Activated CD8-positive, alpha-beta memory T cell treated with anti-CD3 and anti-CD28 coated beads for 24 hours (primary cell): ENCODE measurements at places on chromosomes 6 and 20.

- no peak for DNase-seq
These were observed 21.2 kb upstream of the PYGB start for GRCh38 chr20:25226433-25227316.

- DNase-seq = no peak
These were observed 52.6 kb upstream of the SMIM29 start for GRCh38 chr6:34301408-34301807.

DNA sequence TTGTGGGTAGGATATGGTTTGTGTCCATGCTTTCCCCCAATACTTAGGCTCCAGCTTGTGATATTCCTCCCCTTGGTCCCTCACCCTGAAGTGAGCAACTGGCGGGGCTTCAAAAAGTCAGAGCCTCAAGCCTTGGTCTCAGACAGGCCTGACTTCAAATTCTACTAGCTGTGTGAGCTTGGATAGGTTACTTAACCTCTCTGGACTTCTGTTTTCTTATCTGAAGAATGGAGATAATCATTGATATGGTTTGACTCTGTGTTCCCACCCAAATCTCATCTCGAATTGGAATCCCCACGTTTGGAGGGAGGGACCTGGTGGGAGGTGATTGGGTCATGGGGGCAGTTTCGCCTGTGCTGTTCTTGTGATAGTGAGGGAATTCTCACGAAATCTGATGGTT is 94.9 kb upstream of the CD83 start:
- no peak for DNase-seq

DNA sequence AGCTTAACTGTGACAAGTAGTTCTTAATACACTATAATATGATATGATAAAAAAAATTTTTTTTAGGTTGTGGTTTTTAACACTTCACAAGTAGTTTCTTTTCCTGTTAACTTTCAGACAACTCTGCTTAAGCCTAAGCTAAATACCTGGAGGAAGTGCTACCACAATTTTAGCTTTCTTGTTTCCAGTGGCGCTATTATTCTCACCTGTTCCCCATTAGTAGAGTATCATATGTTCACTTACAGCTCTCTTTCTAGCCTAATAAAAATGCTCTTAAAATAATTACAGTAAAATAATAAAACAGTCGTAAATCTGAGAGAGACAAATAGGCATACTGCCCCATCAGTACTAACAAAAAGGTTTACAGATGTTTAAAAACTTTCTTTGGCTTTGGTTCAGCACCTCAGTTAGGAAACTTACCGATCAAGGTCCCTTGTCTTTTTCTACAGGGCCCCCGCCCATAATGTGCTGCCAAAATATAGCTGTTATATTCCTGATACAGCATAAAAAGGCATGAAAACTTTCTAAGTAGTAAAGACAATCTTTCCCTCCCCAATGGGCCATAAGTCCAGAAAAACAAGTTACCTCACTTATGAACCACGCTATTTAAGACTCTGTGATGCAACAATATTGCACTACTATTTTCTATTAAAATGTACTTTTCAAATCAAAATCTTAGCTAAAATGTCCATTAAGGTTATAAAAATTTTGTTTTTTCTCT is 57.9 kb downstream of the SESN1 start:
- no peak for DNase-seq

DNA sequence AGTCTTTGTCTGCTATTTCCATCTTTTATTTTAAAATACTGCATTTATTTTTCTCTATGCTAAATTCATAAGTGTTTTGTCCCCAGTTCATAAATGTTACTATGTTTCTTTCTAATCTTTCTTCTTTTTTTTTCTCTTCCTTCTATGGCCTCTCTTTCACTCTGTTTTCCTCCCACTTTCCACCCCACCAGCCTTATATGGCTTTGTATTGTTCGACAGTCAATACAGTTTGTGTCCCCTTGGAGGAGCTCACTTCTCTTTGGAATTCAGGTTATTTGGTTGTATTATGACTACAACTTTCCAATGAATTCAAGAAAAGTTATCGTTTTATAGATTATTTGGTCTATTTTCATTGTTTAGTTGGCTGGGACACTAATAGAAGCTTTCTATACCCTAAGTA is 393.5 kb downstream of the NKAIN2 start:
- no peak for DNase-seq

GRCh38 chr6:28757429-28758045 is 166.2 kb downstream of the TRIM27 start:
- DNase-seq = no peak

- DNase-seq = no peak
These were observed 76.1 kb upstream of the SLC4A11 start for GRCh38 chr20:3315136-3315535.

DNA sequence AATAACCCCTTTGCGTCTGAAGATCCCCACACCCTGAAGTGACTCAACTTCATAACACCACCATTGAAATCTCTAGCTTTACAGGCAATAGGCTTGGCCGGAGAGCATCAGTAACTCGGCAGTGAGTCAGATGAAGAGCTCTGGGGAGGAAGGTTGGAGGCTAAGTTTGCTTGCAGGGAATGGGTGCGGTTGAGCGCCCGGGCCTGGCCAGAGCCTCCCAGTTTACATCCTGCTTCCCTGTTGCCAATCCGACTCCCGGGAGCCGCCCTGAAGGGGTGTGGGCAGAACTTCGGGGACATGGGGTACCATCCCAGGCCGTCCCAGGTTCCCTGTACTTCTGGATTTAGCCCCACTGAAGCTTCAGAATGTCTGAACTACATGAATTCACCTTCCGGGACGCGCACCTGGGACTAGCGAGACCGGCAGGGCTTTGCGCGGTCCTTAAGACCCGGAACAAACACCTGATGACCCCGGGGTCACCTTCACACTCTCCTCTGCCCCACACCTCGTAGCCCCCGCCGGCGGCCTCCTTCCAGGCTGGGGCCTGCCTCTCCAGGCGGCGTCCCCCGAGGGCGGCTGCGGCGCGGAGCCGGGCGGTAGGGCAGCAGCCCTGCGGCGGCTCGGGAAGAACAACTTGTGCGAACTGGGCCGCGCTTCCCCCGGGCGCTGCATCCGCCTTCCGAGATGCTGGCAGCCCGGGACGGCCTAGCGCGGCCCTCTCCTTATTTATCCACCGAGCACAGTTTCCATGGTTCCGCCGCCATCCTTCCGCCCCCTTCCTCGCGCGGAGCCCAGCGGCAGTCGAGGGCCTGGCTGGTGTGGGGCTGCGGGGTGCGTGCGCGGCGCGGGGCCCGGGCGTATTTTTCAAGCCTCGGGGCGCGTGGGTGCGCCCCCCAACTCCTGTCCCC is 56.6 kb upstream of the RREB1 start:
- DNase-seq = peak; percentile 67

DNA sequence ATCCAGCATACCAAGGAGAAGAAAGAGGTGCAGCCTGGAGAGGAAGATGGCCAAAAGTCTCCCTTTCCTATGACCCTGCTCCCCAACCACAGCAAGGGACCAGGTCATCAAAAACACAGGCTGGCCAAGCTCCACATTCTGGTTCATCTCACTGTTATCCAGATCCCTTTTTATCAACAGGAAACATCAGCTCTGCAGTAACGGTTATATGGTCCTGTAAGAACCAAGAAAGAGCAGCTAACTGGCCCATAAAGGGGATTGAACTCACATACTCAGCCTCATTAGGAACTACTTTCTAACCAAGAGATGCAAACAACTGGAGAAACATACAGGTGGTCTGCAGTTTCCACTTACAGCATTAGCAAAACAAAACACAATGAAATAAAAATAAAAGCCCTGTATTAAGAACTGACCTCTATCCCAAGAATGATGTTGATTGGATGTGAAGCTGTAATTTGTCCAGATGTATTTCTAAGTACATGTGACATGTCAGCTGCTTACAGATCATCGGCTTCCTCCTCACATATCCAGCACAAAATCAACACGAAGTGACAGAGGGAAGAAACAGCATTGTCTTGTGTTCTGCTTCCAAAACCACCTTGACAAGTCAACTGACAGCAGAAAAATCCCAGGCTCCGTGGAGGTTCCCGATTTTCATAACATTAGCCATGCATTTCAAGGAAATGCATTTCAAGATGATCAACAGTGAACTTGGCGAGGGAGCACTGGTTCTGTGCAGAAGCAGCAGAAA is 557.2 kb upstream of the AGPAT4 start:
- no peak for DNase-seq

GRCh38 chr6:136593748-136594490 is 43.7 kb upstream of the MAP7 start:
- DNase-seq = peak; percentile 61

GRCh38 chr6:156809446-156810178 is 32.4 kb downstream of the ARID1B start:
- no peak for DNase-seq

- no peak for DNase-seq
These were observed 100.6 kb downstream of the DCDC2 start for GRCh38 chr6:24257282-24257681.

GRCh38 chr6:157661652-157662051 is 161.4 kb upstream of the SNX9 start:
- no peak for DNase-seq

DNA sequence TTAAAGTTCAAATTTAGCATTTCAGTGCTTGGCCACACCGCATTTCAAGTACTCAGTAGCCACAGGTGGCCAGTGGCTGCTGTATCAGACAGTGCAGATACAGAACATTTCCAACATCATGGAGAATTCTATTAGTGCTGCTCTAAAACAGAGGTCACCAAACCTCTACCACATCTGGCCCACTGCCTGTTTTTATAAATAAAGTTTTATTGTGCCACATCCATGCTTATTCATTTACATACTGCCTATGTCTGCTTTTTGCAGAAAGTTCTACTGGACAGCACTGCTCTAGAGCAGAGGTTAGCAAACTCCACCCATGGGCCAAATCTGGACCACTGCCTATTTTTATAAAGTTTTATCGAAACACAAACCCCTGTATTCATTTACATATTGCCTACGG is 3.7 kb upstream of the PTPRT start:
- DNase-seq = no peak

- DNase-seq = no peak
These were observed 114.9 kb upstream of the PTPN1 start for GRCh38 chr20:50395251-50395729.

DNA sequence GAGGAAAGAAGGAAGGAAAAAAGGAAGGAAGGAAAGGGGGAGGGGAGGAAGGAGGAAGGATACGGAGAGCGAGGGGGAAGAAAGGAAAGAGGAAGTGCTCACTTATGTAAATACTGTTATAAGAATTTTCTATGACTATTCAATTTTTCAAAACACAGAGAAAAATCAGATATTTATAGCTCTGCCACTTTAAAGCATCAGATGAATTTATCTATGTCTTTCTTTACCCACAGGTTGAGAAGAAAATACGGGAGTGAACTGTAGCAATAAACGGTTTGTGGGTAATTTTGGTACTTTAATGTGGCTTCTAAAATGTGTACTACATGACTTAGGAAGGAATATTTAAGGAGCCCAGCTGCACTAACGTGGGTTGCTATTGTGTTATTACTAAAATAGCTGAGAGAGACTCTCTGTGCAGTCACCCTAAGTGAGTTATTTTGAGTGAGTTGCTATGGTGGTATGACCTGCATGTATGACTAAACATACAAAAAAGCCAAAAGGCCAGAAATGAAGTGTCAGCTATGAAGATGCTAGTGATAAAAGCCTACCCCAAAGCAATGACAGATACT is 225.5 kb downstream of the SOD2 start:
- DNase-seq = no peak

- no peak for DNase-seq
These were observed 1.8 kb downstream of the GTPBP2 start for GRCh38 chr6:43627008-43627825.

GRCh38 chr20:44700306-44700705 is 14.9 kb upstream of the CCN5 start:
- DNase-seq = no peak

- no peak for DNase-seq
These were observed 12.0 kb upstream of the CCDC170 start for GRCh38 chr6:151481786-151482185.

- peak; percentile 62 for DNase-seq
These were observed 10.4 kb upstream of the VNN2 start for GRCh38 chr6:132768051-132768517.

GRCh38 chr6:36383606-36384005 is 3.9 kb downstream of the ETV7 start:
- no peak for DNase-seq

- no peak for DNase-seq
These were observed 33.9 kb upstream of the PTPRK start for GRCh38 chr6:128554302-128554701.

GRCh38 chr20:62938105-62938888 is at the start of gene GID8:
GID8 (plus strand) TSS chr20:62938147; CDS start chr20:62941503, 3,356 bp downstream.
- peak; percentile 83 for DNase-seq
